Activated gamma-delta T cell treated with anti-CD3 and anti-CD28 coated beads, Interleukin-2, amount 50 U/mL, for 16 hours (primary cell): ENCODE measurements at places on chromosomes 1 and 21.

- no peak for DNase-seq
These were observed 18.0 kb downstream of the SLAMF1 start for GRCh38 chr1:160628799-160629263.

DNA sequence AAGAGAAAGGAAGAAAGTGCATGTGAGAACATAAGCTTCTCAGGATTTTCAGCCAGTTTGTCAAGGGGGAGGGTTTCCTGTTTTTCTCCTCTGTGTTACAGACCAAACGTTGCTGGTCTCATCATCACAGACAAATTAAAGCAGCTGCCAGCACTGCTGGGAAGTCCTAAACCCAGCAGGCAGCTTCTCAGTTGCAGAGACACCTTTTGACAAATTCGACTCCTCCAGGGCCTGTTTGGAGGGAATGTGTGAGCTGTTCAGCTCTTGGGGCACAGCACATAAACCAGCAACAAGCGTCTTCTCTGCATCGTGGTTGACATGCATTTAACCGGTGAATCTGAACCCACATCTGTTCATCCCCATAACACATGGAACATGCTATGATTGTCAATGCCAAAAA, 454.6 kb upstream of the RUNX1 start:
- DNase-seq, result no peak

GRCh38 chr1:80341021-80341420, 1334.5 kb upstream of the ADGRL4 start:
- no peak for DNase-seq

DNA sequence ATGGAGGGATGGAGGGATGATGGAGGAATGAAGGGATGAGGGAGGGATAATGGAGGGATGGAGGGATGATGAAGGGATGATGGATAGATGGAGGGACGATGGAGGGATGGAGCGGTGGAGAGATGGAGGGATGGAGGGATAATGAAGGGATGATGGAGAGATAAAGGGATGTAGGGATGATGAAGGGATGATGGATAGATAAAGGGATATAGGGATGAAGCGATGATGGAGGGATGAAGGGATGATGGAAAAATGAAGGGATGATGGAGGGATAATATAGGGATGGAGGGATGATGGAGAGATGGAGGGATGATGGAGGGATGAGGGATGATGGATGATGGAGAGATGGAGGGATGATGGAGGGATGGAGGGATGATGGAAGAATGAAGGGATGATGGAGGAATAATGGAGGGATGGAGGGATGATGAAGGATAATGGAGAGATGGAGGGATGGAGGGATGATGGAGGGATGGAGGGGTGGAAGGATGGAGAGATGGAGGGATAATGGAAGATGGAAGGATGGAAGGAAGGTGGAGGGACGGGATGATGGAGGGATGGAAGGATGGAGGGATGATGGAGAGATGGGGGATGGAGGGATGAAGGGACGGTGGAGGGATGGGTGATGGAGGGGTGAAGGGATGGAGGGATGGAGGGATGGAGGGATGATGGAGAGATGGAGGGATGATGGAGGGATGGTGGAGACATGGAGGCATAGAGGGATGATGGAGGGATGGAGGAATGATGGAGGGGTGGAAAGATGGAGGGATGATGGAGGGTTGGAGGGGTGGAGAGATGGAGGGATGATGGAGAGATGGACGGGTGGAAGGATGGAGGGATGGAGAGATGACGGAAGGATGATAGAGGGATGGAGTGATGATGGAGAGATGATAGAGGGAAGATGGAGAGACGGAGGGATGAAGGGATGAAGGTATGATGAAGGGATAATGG, 62.0 kb downstream of the KCNAB2 start:
- DNase-seq, result no peak

DNA sequence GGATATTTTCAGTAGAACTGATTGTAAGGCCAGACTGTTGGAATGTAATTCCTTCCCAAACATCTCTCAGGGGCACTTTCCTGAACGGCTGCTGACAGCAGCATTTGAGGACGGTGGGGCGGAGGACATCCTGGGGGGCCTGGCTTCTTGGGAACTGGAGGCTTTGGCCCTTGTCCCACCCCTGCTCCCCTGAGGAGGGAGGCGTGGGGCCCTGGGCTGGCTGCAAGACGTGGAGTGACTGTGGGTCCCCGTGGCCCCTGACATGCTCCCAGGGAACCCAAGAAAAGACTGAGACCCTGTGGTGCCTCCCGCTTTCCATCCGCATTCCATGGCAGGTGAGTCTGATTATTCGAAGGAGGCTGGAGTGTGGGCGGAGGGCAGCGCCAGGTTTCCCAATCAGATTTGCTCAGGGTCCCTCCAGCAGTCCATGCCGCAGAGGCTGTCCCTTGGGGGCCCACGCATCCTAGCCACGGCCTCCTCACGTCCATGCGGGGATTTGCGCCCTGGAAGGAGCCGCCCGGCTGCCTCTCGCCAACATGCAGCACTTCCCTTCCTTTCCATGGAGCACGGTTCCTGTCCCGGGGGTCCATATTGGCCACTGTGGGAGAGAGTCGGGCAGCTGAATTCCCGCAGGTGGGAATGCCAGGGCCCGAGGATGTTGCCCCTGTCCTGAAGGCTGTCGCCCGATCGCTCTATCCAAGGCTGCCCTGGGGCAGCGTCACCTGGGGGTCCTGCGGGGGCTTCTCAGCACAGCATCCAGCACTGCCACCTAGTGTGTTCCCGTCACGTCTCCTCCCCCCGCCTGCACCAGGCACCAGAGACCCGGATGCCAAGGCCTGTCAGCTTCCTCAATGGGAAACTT, 69.0 kb downstream of the FAAP20 start:
- DNase-seq, result no peak

DNA sequence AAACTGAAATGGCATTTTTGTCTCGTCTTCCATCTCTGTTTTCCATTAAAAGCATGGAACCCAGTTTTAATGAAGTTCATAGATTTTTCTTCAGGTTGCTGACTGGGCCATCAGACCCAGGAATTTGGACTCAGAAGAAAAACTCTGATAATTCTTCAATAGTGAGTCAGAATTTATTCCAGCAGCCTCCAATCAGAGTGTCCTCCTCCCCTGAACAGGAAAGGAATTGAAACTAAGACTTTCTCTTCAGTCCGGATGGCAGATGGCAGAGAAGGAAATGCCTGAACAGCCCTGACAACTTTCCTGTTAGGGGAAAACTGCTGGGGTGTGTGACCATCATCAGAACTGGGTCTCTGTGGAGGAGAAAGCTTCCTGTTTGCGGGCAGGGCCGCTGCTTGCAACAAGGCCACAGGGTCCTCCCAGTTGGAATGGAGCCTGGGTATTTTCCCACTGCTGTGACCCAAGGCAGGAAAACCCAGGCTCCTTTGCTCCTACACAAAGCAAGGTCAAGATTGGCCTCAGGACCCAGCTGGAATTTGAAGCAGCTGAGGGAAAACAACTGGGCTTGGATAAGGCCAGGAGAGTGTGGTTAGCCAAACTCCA, 20.7 kb downstream of the CD34 start:
- no peak for DNase-seq

DNA sequence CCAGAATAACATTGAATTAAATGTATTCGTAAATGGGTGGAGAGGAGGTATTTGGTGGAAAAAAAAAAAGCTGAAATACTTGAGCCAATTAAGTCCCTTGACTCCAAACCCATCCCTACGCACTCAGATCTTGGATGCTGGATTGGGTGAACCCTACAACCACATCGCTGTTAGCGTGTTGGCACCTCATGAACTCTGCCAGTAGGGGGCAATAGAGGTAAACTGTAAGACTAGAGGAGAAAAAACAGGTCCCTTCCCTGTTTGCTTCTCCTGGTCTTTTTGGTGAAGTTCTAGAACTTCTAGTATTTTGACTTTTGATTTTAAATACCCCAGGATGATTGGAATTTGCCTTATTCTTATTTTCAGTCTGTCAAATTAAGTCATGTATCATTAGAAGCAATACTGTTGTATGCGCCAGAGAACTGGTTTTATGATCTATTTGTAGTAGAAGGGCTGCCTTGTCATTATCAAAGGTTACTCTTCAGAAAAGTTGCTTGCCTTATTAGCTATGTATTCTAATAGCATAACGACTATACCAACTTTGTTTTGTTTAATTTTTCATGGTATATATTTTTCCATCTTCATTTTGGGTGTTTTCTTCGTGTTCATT, 1.9 kb upstream of the OR13G1 start:
- no peak for DNase-seq

GRCh38 chr1:93758842-93759515, 77.3 kb upstream of the BCAR3 start:
- DNase-seq, result no peak

DNA sequence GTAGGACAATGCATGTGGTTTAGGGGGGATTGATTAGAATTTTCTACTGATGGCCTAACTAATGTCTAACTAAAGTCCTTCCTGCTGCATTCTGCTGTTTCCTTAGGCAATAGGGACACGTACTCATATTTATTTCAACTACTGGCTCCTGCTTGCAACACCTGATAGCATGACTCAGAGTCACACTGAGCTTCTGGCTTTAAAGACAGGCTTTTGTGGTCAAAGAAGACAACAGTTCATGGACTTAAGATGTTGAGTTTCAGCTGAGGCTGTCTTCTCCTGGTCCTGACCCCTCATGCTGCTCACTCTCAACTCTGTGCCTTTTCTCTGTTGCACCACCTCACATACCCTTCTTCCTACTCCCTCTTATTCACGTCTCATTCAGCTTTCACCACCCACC, 29.1 kb upstream of the TRABD2B start:
- no peak for DNase-seq

DNA sequence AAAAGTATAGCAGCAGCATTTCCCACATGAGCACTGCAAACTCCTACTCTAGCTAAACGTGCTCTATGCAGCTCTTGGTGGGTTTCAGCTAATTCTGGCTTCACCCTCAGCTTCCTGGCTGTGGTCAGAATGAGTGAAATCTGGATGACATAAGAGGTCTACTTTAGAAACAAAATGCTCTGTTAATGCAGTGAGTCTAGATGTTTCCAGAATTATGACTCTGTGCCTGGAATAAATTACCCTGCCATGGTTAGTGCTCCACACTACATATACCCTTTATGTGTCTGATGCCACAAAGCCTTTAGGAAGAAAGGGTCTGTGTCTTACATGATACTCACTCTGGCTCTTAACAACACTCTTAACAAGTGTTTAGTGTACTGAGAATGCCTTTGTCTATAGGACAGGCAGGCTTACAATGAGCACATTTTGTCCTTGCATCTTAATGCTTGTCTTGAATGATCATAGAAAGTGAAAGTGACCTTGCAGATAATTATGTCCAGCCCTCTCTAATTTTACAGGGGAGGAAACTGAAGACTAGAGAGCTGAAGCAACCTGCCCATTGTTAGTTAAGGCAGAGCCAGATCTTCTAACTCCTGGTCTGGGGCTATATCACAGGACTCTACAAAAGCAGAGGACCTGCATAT, 9.2 kb downstream of the S100A10 start:
- no peak for DNase-seq

DNA sequence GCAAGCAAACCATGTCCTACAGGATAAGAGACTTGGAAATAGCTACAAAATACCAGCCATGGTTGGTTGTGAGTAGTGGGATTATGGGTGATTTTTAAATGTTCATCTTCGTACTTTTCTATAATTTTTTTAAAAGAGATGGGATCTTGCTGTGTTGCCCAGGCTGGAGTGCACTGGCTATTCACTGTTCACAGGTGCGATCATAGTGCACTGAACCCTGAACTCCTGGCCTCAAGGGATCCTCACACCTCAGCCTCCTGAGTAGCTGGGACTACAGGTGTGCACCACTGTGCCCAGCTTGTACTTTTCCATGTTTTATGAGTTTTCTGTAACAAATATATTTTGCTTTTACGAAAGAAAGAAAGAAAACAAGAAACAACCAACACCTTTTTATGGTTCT, 224.2 kb downstream of the FOXD2 start:
- no peak for DNase-seq

- no peak for DNase-seq
These were observed 172.4 kb downstream of the NTMT2 start for GRCh38 chr1:170318141-170318540.

- DNase-seq, result no peak
These were observed 124.3 kb downstream of the LACTBL1 start for GRCh38 chr1:22848405-22848804.

GRCh38 chr1:161958425-161958824, 65.2 kb downstream of the OLFML2B start:
- DNase-seq, result no peak

GRCh38 chr1:245645406-245645805, 490.6 kb downstream of the KIF26B start:
- no peak for DNase-seq

DNA sequence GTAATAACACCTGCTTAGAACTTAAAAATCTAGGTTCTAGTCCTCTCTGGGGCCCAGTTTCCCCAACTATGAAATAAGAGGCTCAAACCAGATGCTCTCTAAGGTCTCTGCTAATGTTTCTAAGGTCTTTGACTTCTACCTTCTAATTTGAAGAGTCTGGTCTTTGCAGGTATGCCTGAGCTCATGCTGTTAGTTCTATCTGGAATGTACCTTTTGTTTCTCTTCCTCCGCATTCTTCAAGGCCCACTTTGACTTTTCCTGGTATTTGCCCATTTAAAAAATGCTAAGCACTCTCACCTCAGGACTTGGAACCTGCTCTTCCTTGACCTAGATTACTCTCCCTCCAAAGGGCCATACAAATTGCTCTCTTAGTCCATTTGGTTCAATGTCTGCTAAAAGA, 13.5 kb downstream of the SLC35D1 start:
- DNase-seq, result no peak
